NCI-H1436 treated with DMSO at 0.1 percent for 48 hours (cell line): ENCODE measurements at places on chromosomes 12 and 14.
A peak's percentile ranks its signal among the peaks of the same experiment; 100 is the strongest.

DNA sequence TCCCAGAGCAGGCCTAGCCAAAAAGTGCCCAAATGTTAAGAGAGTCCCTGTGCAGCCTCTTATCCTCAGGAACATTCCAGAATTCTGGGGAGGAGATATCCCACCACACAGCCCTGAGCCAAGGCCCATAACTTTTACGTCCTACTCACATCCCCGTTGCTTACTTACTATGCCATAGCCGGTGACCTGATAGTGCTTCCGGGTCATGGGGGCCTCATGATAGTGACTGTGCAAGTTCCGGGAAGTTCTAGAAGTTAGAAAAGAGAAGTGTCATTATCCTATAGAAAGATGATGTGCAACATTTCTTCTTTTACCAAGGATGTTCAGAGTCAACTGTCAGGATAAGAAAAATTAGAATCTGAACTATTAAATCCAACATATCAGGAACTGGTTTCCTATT is 15.6 kb upstream of the NGB start:
- no peak for DNase-seq

- DNase-seq = no peak
Measured at GRCh38 chr12:60926256-60926655, 1330.4 kb downstream of the SLC16A7 start.

- no peak for DNase-seq
Measured at GRCh38 chr12:43318021-43318420, 234.0 kb downstream of the ADAMTS20 start.

DNA sequence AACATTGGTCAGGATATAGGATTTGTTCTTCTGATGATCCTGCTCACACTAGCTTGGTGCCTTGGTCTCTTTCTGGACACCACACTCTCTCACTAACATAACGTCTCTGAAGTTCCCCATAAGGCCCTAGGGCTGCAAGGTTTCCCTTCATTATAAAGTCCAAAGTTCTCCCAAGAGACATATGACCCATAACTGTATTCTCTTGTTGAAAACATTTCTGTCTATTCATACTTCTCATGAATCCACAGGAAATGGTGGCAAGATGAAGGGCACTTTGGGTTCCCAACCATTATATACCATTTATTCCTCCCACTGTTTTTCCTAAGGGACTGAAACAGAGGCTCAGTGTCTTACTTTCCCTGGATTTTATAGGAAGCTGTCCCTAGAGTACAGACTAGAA is 37.1 kb upstream of the KITLG start:
- DNase-seq = no peak

- DNase-seq = no peak
Measured at GRCh38 chr14:74527736-74528280, 34.2 kb downstream of the ISCA2 start.

DNA sequence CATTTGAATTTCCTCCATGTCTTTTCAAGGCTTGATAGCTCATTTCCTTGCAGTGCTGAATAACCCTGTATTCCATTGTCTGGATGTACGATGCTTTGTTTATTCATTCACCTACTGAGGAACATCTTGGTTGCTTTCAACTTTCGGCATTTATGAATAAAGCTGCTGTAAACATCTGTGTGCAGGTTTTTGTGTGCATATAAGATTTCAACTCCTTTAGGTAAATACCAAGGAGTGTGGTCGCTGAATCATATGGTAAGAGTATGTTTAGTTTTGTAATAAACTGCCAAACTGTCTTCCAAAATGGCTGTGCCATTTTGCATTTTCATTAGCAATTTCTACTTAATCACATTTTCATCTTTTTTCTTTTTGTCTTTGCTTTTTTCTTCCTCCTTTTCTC is 327.7 kb upstream of the TBX3 start:
- no peak for DNase-seq

- peak; percentile 15 for DNase-seq
Measured at GRCh38 chr14:77882098-77882497, 82.2 kb downstream of the ADCK1 start.

DNA sequence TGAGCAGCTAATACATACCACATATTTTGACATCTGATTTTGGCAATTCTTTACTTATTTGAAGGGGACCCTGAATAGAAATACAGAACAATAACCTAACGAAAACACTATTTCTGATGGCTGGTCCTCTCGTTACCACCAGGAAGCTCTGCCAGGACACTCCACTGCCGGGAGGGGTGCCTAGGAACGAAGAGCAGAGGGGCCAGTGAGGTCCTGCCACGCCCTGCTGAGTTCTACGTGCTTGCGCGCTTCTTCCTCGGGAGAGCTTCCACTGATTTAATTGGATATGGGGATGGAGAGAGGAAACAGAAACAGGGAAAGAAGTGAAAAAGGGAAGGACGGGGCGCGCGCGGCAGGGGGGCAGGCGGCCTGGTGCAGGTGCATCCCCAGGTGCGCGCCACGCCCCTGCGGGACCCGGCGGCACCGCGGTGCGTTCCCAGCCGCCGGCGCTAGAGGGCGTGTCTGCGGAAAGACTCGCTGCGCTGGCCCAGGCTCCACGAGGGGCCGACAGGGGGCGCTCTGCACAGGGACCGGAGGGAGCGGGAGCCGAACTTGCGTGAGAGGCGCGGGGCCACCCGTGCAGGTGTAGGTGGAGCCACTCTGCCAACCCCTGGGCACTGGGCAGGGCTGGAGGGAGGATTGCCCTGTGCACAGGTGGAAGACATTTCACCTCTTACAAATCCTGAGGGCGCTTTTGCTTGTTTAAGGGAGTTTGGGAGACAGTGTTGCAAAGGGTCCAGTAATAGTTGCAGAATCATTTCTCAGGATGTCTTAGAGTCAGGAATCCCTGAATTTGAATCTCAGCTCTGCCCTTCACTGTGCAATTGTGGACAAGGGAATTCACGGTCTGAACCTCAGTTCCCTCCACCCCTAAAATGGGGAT is 986.3 kb upstream of the TMEM132C start:
- DNase-seq = no peak

DNA sequence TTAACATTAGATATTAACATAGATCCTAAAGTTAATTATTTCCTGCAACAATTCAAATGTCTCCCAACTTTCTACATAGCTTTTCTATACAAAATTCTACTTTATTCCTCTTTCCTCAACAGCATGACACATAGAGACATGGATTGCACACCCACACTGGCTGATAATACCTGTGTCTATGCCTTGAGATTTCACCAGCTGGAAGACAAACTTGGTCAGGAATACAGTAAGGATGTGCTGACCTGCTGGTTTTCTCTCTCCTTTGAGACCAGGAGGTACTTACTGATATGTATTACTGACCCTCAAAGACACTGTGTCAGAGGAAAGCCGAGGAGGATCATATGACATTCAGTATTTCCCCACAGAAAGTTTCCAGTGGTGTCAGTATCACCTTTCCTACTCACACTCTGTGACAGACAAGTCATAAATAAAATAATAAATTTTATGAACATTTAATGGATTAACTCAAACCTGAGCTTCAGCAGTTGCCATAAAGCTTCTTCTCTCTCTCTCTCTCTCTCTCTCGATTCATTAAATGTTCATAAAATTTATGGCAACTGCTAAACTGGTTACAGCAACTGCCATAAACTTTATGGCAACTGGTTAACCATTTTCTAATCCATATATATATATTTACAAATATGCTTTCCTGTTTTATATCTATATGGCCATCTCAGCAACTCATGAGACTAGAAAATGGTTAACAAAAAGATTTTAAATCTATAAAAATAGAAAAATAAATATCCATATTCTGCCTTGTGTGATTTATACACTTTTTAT is 22.7 kb downstream of the EIF2S3B start:
- DNase-seq = no peak

- DNase-seq = no peak
Measured at GRCh38 chr12:113921430-113921829, 44.7 kb downstream of the RBM19 start.

DNA sequence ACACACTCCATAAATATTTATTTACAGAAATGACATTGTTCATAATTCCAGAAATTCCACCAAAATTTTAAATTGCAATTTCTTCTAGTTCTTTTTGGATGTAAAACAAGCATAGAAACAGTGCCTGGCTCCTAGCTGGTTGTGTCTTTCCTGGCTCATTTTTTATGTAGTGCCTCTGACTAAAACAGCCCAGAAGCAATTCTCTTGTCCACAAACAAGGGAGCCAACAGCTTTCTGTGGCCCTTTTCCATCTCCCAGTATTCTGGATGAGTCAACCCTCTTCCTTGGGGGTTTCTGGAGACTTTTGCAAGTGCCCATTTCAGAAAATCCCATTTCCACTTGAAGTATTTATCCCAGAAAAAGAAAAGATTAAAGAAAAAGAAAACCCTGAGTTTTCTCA is 141.4 kb downstream of the PHLDA1 start:
- DNase-seq = no peak

DNA sequence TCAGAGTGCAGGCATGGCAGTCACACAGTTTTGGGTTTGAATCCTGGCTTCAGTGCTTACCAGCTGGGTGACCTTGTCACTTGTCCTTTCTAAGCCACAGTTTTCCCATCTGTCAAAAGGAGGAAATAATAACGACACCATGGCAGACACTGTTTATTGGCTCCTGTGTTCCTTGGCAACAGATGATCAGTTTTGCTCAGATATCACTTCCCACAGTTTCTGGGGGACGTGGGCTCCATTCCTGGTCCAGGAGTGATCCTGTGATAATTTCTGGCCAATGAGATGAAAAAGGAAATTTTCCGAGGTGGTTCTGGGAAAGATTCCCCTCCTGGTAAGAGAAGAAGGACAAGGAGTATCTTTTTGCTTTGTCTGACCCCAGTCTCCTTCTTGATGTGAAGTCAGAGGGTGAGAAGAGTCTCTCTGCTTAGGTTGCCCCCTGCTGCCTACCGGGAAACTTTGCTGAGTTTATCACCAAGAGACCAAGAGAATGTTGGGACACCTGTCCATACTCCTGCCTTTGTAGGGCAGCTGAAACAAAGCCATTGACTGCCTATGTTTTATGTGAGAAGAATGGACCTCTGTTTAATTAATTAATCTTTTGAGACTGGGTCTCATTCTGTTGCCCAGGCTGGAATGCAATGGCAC is 178.9 kb upstream of the NRXN3 start:
- DNase-seq = no peak

- no peak for DNase-seq
Measured at GRCh38 chr14:35420036-35420811, 15.7 kb upstream of the NFKBIA start.

DNA sequence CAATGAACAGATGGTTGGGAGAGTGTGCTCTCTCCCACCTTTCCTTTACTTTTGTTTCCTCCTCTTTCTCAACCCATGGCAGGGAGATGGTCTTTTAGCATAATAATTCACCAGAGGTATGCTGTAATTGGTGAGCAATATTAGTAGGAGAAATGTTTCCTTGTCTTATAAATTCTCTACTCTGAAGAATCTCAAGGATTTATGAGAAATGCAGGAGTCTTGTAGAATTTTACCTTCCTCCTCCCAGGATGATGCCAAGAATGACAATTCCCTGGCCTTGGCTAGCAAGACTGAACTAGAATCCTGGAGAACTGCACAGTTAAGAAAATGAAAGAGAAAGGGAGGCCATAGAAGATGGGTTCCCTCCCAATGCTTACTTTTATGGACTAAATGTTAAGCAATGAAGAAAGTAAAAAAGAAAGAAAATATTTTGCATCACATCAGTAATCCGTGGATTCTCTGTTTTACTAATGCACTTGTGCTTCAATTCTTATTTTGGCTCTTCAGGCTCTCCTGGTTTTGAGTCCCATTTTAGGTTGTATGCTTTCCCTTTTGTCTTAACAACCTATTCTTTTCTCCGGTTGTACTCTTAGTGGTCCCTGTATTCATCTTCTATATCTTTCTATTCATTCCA is 192.9 kb upstream of the GARIN6 start:
- DNase-seq = no peak

DNA sequence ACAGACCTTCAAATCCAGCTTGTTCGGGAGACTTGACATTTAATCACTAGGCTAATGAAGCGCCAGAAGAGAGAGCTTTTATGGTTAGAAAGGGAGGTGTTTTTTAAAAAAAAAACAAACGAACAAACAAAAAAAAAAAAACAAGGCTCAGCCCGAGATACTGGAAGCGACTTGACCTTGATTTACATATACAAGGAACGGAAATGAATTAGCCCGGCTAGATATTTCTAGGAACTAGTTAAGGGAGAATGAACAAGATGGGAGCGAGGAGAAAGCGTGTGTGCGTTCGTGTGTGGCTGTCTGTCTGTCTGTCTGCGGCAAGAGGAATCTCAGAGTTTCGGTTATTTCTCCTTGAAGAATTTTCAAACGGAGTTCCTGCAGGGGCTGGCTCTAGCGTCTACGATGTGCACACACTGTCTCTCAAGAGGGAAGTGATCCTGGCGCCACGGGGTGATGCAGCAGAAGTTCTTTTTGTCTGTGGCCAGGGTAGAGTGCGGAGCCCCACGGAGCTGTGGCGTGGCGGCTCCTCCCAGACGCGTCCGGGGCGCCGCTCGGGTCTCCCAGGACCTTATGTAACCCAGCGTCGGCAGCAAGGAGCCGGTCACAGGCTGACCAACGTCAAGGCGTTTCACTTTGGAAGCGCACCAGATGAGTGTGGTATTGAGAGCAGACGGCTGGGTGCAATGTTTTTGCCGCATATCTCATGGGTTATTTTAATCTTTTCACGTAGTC is 18.8 kb downstream of the SOCS2 start:
- DNase-seq = no peak

DNA sequence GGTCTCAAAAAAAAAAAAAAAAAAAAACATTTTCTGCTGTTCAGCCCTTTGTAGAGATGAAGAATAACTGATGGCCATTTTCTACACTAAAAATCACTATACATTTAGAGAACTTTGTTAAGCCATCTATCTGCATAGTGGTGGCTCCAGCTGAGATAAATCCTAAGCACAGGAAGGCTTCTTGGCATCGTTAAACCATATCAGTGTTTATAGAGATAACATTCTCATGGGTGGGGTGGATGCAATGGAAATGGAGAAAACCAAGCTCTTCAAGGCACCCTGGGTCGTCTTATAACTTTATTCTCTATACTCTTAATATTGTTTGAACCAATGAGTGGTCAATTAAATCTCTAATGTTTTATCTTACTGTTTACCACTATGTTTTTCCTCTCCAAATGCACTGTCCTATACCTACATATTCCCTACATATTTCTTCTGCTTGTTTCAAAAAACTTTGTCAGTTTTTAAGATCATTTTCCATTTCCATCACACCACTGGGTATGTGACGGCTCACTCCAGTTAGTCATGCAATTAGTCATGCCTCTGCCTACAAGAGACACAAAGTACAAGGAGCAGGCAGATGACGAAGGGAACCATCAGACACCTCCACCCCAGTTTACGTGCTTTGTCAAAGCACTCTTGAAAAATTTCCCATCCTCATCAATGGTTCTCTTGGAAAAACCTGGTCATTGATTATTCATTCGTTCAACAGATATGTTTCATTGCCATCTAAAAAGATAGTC is 119.3 kb upstream of the OVCH1 start:
- no peak for DNase-seq

- DNase-seq = no peak
Measured at GRCh38 chr12:115973968-115974724, 303.3 kb downstream of the MED13L start.

- DNase-seq = no peak
Measured at GRCh38 chr12:69513297-69513696, 43.1 kb downstream of the FRS2 start.

- no peak for DNase-seq
Measured at GRCh38 chr14:54503486-54503885, 6.2 kb upstream of the CGRRF1 start.

- no peak for DNase-seq
Measured at GRCh38 chr14:103671911-103672310, 42.9 kb downstream of the KLC1 start.

- no peak for DNase-seq
Measured at GRCh38 chr12:16437926-16438325, 90.5 kb downstream of the MGST1 start.

- DNase-seq = no peak
Measured at GRCh38 chr12:32505067-32505945, 105.9 kb downstream of the FGD4 start.
